ENCODE measurements at places on chromosomes 12 and 14.

DNA sequence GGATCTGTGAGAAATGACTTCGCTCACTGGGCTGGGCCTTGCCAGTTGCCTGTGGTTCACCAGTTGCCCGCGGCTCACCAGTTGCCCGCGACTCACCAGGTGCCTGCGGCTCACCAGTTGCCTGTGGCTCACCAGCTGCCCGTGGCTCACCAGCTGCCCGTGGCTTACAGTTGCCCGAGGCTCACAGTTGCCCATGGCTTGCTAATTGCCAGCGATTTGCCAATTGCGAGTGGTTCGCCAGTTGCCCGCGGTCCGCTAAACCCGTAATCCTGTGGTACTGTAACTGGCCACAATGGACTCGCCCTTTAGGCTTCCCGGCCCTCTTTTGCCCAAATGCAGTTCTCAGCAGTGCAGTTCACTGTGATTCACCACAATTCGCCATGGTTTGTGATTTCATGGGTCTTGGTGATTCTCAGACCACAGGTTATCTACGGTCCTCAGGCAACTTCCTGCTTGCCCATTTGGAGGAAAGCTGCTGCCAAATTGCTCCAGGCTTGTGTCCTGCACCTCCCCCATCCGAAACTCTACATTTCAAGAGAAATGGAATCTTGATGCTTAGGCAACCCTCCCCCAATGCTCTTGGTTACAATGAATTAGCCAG lies 15.0 kb upstream of the MEG3 start:
- no peak for DNase-seq

- DNase-seq = peak; percentile 83
These were observed 985.7 kb upstream of the FBXO33 start for GRCh38 chr14:40417777-40418401.

- DNase-seq = peak; percentile 17
These were observed 69.7 kb downstream of the SLC24A4 start for GRCh38 chr14:92392711-92393110.

- no peak for DNase-seq
These were observed 68.1 kb upstream of the TSPAN11 start for GRCh38 chr12:30858471-30858870.

DNA sequence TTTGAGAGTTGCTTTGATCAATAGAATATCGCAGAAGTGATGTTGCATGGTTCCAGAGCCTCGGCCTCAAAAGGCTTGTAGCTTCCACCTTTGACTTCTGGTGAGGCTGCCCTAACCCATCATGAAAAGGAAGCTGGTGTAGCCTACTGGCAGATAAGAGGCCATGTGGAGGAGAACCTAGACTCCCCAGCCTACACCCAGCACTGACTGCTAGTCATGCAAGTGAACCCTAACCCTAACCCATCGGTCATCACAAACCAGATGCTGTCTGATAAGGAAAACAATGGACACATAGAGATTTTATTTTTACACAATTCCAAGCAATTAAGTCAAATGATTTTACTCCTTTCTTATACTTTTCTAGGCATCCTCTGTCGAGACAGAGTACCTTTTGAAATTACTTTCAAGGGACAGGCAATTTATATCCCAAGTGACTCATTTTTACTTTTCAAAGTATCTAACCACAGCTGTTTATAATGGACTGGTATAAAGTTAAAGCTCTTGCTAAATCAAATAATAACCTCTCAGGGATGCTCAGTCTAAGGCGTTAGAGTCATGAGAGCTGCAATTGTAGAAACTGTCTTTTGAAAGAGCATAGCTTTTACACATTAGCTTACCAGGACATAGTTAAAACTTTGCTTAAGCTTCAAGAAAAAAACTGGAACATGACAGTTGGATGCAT lies 17.6 kb downstream of the PTPRB start:
- no peak for DNase-seq

- DNase-seq = no peak
These were observed 3.9 kb downstream of the LRCOL1 start for GRCh38 chr12:132606466-132606865.

All from NCI-H524 (cell line).